ENCODE measurements at places on chromosomes 3 and 15. TPM values are rescaled to one million over a fixed set of nuclear protein-coding genes. Genes with fewer than 3 reads are reported as not detected.
A peak's percentile ranks its signal among the peaks of the same experiment; 100 is the strongest.

Gene MKRN3
- not detected for total RNA-seq

Gene C15orf62
- total RNA-seq: 0.64 TPM

Gene KY
- not detected for total RNA-seq

Gene ZNF619
- total RNA-seq: 1.3 TPM

Gene USF3
- 0.44 TPM for total RNA-seq

Gene TF
- not detected for total RNA-seq

Gene RYR3
- 0.12 TPM for total RNA-seq

Gene PLA2G4E
- total RNA-seq: not detected

Gene SNX4
- total RNA-seq: 12.3 TPM

DNA sequence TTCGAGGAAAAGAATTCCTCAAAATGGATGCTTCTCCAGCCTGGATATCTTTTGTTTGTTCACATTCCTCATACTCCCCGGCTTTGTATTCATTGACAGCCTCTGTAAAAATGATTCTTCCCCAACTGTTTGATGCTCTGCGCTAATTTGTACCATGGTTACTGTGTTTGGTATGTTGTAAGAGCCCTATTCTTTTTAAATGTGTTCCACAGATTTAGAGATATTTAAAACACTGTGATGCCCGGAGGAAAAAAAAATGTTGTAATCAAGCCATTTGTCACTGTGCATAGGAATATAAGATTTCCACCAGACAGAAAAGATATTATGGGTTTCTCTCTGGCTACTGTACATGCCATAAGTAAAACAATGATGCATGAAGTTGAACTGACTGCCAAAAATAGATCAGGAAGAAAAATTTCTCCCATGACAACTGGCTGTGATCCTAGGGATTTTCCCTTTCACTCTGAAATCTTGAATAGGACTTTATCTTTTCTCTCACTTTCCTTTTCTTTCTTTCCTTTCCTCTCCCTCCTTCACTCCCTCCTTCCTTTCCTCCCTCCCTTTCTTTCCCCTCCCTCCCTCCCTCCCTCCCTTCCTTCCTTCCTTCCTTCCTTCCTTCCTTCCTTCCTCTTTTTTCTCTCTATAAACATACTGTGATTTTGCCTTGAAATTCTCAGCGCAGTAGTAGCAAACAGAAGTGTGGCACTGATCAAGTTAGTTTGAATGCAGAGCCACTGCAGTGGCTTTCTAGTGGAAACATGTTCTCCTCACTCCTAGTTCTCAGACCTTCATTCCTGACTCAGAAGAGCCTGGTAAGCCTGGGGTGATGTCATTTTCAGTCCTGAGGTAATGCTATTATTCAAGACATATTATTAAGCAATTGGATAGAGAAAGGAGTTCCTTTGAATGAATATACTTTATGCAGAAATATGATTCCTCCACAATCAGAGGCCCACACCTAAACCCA is 254.9 kb upstream of the TBL1XR1 start:
- peak; percentile 42 for DNase-seq

DNA sequence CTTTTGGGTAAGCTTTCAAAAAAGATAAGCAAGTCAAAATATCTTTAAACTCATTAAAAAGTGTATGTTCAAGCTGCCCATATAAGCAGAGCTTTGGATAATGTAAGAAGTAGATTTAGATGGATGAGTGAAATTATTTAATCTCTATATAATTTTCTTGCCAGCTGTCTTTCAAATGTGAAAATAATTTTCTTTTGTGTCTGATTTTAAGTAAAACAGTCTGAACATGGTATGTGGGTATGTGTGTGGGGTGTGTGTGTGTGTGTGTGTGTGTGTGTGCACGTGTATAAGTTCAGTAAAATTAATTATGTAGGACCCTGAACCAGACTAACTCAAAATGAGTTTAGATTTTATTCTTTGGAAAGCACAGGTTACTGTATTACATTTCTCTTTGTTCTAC is 155.2 kb upstream of the CGNL1 start:
- DNase-seq: no peak

GRCh38 chr3:133921592-133921991 is 25.9 kb upstream of the RAB6B start:
- no peak for DNase-seq

DNA sequence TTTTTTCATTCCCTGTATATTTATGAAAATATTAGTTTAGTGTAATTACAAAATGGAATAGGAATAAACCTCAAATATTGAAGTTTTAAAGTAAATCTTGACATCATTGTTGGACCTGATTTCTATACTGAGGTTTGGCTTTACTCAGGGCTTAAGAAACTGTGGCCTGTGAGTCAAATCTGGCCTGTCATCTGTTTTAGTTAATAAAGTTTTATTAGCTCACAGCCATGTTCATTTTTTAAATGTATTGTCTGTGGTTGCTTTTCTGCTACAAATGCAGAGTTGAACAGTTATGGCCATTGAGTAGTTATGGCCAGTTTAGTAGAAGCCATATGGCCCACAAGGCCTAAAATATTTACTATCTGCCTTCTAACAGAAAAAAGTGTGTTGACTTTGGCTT is 80.7 kb downstream of the DIPK2A start:
- DNase-seq: no peak

DNA sequence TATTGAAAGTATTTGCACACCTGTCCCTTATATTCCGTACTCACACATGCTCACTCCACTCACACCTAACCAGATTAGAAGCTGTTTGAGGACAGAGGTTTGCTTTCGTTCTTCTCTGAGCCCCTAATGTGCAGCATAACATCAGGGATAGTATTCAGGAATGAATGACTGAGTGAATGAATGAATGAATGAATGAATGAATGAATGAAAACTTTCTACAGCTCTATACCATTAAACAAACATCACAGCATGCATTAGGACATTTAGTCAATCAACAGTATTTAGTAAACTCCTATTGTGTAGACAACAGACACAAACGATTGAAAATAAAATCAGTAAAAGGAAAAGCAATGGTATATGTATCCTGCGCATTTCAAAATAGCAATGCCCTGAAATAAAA is 212.7 kb downstream of the SHQ1 start:
- DNase-seq: no peak

DNA sequence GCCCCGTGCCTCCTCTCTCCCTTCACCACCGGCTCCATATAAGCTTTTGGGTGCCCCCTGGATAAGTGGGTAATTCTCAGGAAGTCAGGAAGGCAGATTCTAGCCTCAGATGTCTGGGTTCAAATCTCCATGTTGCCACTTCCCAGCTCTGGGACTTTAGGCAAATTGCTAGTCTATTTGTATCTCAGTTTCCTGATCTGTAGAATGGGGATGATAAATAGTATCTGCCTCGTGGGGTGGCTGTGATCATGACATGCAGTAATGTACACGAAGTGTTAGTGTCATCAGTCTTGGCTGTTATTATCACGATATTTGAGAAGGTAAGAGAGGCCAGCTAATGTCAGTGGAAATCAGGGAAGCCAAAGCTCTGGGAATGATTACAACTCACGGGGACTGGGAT is 43.3 kb downstream of the MUC4 start:
- no peak for DNase-seq

- peak; percentile 10 for DNase-seq
Observed at GRCh38 chr3:160796813-160797164, 40.8 kb downstream of the PPM1L start.

GRCh38 chr15:73165844-73166243 is 113.6 kb downstream of the NEO1 start:
- DNase-seq: peak; percentile 3

DNA sequence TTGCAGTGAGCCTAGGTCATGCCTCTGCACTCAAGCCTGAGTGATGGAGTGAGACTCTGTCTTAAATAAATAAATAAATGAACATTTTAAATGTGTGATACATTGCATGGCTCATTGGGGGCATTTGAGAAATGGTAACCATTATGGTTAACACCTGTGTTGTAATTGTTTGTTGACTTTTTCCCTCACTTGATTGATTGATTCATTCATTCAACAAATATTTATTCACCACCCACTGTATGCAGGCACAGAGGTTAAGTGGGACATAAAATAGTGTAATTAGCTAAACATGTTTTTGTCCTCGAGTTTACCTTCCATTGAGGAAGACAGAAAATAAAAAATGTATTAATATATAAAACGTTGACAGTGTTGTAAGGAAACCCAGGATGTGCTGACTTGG is 127.1 kb upstream of the ANKRD28 start:
- peak; percentile 6 for DNase-seq

DNA sequence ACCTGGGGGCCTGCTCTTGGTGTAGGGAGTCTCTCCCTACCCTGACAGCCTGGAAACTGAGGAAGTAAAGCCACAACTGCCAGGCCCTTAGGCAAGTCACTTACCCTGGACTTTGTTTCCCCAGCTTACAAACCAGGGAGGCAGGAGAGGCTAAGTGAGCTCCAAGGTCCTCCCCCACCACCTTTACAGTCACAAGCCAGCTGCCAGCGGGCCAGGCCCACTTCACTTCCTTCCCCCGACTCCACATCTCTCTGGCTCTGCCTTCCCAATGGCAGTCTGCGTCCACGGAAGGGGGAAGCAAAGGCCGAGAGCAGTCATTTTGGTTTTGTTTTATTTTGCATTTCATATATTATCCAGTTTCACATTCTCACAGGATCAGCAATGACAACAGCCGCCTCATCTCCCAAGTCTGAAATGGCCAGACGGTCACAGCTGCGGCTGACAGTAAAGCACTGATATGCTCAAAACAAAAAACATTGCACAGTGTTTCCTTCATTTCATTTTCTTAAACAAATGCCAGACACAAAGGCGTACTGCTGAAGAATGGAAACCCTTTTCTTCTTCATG is 35.7 kb downstream of the RBPMS2 start:
- no peak for DNase-seq

- no peak for DNase-seq
Observed at GRCh38 chr15:77070180-77070494, 772 bp downstream of the TSPAN3 start.

GRCh38 chr3:58556761-58557221 is 19.8 kb upstream of the ACOX2 start:
- DNase-seq: no peak

- peak; percentile 78 for DNase-seq
Observed at GRCh38 chr15:64070965-64071851, 22.4 kb downstream of the CIAO2A start.

- no peak for DNase-seq
Observed at GRCh38 chr3:149813367-149814281, 609 bp downstream of the RNF13 start.

DNA sequence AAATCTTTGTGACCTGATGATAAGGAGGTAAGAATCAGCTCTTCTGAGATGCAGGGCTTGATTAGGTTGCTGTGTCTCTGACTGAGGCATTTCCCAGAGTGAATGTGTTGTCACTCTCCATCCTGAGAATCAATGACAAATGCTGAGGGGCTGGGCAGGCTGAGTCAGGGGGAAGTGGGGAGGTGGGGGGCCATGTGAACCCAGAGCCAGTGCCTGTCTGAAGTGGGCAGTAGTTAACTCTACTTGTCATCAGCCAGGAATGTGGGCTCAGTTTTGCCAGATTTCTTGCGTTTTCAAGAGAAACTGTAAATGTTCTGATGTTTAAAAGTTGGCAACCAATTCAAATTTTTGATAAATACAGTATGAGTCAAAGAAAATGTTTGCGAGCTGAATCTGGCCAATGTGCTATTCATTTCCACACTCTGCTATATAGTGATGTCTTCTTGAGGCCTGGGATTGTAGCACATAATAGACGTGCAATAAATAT is 3.1 kb upstream of the BNC1 start:
- DNase-seq: no peak

GRCh38 chr3:156135921-156136638 is 15.7 kb downstream of the KCNAB1 start:
- DNase-seq: no peak

- no peak for DNase-seq
Observed at GRCh38 chr3:5080779-5081550, 41.1 kb upstream of the ARL8B start.

- DNase-seq: no peak
Observed at GRCh38 chr15:47866446-47866845, 149.1 kb downstream of the SEMA6D start.

GRCh38 chr3:157532529-157533297 is 29.5 kb upstream of the VEPH1 start:
- peak; percentile 82 for DNase-seq

DNA sequence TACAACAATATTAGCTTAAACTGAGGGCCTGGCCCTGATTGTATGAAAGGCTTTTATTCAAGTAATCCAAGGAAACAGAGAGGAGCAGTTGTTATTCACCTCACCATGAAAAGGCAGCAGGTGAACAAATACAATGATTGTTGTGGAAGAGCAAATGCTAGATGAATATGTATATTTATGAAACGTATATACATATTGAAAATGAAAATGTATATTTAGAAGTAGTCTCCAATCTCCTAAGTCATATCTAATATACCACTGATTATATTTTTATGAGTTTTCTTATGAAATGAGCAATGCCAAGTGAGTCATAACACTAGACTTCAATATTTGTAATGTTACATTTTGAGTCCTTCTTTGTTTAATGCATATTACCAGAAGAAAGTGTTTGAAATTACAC is 116.2 kb upstream of the KCNMB2 start:
- no peak for DNase-seq

- no peak for DNase-seq
Observed at GRCh38 chr3:105157067-105157765, 209.5 kb upstream of the ALCAM start.

DNA sequence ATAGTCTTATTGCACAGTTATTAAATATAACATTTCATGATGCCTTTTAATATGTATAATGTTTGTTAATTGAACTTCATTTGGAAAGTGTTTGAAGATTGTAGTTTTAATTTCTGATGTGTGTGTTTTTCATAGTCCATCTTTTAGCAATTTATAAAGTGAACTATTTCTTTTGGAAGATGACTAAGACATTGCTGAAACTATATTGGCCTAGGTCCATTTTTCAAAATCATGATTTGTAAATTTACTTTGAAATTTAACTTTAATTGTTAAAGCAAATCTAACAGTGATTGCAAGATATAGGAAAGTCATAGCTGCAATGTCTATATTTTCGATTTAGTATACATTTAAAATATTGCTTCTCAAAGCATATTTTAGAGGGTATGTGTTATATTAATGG is 30.8 kb downstream of the MCTP2 start:
- no peak for DNase-seq

GRCh38 chr15:94099574-94099960 is 131.8 kb upstream of the MCTP2 start:
- DNase-seq: no peak

- DNase-seq: no peak
Observed at GRCh38 chr15:70379134-70379533, 281.4 kb upstream of the TLE3 start.

DNA sequence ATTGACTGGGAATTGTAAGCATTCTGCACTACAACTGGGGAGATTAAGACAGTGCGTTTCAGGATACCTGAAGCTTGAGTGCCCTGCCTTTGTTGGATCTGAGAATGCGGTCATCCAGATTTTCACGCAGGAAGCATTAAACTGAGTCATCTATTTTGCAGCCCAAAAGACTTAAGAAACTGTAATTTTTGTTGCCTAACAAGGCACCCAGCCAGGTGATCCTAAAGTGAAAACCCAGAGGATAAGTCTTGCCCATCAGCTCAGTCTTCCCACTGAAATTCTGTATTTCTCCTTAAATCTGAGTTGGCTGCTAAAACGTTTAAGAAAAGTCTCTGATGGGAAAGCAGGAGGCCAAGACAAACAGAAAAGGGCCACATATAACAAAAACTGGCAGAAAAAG is 242.5 kb upstream of the TMCO5A start:
- no peak for DNase-seq

Data from Caki2 (cell line).